ENCODE measurements at places on chromosomes 12 and 14.

DNA sequence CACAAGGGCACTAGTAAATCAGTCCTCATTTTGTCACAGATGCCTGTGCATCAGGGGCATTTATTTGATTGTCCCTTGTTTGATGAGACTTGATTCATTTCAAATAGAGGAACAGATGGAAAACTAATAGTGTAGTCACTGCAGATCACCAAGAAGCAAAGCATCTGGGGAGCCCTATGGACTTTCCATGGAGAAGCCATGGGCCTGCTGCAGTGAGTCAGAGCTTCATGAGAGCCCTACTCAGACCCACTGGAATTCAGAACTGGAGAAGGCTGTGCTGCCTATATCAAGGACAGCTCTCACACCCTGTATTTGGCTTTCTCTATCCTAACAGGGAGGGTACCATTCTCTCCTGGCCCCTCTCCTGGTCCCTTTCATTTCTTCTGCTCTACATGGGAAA, 126.2 kb downstream of the GRIP1 start:
- DNase-seq: no peak

- no peak for DNase-seq
Observed at GRCh38 chr12:96749999-96750398, 157.1 kb upstream of the NEDD1 start.

- no peak for DNase-seq
Observed at GRCh38 chr14:56419750-56420149, 159.8 kb upstream of the TMEM260 start.

- no peak for DNase-seq
Observed at GRCh38 chr14:102087762-102088011, 843 bp upstream of the HSP90AA1 start.

DNA sequence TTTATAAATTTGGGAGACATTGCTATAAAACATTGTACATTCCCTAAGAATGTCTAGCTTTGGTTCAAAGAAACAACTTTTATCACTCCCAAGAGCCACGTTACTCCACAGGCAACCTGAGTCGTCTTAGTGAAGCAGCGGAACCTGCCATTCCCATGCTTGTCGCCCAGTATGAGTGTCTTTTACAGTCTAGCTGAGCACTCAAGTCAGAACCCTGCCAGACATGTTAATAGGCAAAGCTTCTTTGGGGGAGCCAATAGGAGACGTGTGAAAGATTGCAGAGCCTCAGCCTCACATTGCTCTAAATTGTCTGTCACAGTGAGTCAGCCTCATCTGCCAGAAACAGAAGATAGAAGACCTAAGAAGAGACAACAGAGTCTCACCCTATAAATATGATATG, 541.6 kb upstream of the FLRT2 start:
- no peak for DNase-seq

- no peak for DNase-seq
Observed at GRCh38 chr14:106419376-106419965, 893.1 kb downstream of the TMEM121 start.

- no peak for DNase-seq
Observed at GRCh38 chr12:29738365-29738764, 45.4 kb downstream of the TMTC1 start.

GRCh38 chr14:76720382-76720813, 40.9 kb upstream of the VASH1 start:
- no peak for DNase-seq

DNA sequence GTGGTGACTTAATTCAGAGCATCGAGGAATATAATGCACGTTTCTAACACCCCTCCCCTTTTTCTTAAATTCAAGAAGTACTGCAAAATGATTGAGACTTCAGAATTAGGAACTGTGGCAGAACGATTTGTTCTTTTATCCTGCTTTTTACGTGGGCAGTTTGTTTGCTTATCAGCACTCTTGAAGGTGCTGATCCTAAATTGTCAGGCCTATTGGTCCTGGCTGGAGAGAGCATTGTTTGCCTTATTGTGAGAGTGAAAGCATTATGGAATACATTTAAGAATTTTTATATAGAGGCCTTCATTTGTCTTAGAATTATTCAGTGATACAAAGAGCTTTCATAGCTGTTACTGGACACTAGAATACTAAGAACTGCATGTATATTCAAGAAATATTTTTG, 59.1 kb downstream of the TMTC2 start:
- no peak for DNase-seq

GRCh38 chr14:104318558-104319490, 180.4 kb downstream of the KIF26A start:
- DNase-seq: no peak

DNA sequence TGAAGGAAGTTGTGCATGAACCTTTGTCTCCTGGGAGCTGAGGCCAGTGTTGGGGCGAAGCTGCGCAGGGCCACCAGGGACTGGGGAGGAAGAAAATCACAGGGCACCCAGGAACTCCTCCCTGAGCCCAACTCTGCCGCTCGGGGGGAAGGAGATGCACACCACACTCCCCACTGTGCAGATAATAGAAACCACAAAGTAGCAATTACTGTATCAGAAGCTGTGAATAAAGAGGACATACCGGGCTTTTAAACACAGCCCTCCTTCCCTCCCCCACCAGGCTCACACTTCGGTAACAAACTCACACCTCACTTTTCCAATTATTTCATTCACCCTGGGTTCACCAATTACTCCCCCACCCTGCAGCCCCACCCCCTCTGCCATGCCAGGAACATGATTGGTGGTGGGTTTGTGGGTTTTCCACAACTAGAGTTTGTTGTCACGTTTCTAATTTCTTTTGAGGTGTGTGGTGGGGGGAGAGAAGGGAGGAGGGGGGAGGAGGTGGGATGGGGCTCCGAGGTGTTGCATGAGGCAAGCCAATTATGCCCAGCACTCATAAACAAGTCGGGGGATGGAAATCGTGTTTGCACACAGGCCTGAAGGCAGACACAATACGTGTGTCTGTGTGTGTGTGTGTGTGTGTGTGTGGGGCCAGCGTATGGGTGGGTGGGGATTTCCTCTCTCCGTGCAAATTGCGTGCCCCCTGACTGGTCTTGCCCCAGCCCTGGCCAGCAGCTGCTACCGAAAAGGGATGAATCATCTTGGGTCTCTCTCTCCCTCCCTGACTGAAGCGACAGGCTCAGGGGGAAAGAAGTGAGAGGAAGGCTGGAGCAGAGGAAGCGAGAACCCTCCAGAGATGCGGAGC, 103.3 kb downstream of the RBM19 start:
- DNase-seq: no peak

- DNase-seq: no peak
Observed at GRCh38 chr14:100105357-100106169, 40.3 kb downstream of the EVL start.

- DNase-seq: no peak
Observed at GRCh38 chr12:121189619-121190155, 20.2 kb upstream of the P2RX4 start.

DNA sequence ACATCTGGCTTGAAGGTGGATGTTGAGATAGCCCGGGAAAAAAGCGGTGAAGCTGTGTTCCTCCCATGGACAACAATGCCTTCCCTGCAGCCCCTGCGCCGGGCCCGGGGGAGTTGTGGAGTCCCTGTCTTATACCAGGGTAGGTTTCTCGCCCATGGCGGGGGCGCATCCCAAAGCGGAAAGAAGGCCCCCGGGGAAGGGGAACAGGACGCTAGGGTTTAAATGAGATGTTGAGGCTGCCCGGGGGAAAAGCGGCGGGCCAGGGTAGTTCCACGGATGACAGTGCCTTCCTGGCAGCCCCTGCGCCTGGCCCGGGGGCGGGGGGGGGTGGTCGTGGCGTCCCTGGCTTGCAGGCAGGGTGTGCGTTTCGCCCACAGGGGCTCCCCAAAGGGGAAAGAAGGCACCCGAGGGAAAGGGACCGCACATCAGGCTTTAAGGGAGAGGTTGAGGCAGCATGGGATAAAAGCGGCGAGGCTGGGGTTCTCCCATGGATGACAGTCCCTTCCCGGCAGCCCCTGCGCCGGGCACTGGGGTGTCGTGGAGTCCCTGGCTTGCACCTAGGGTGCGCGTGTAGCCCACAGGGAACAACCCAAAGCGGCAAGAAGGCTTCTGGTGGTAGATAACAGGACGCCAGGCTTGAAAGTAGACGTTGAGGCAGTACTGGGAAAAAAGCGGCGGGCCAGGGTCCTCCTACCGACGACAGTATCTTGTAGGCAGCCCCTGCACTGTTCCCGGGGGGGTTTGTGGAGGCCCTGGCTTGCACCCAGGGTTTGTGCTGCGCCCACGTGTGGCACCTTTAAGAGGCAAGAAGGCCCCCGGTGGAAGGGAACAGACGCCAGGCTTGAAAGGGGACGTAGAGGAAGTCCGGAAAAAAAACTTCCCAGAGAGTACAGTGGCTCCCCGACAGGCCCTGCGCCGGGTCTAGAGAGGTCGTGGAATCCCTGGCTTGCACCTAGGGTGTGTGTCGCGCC, 160.8 kb upstream of the ALG10B start:
- no peak for DNase-seq

DNA sequence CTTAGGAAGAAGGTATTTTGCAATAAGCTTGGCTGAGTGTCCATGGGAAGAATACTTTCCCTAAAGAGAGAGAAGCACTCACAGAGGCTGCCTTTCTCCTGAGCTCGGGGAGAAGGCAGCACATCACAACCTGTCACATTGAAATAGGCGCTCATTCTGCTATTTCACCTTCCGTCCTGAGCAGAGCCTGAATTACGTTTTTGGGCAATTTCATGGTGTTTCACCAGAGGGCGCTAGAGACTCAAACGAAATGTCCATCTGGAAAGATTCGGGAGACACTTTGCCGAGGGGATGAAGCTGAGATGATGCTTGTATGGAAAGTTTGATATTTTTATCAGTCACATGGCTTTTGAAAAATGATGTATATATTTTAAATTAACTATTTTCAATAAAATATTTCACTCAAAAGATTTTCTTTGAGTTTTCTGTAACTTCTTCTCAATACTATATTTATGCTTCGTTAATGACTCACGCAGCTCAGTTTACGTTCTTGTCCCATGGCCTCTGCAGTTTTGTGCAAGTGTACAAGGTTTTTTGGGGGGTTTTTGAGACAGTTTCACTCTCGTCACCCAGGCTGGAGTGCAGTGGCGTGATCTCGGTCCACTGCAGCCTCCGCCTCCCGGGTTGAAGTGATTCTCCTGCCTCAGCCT, 17.4 kb upstream of the B4GALNT3 start:
- DNase-seq: peak; percentile 23

GRCh38 chr12:100557357-100557756, 16.1 kb upstream of the GAS2L3 start:
- DNase-seq: no peak

DNA sequence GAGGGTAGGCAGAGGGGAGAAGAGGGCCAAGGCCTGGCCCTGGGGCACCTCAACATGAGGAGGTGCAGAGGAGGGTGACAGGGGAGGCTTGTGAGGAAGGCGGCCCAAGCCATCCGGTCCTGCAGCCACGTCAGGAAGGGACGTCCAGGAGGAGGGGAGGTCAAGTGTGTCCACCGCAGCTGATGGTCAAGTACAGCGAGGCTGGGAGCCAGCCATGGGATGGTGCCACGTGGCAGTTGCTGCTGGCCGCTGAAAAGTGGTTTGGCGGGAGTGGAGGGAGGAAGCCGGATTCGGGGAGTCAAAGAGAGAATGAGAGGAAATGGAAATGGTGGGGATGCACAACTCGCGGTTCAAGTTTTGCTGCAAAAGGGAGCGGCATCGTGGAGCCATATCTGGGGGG, 41.2 kb downstream of the PRIMA1 start:
- DNase-seq: no peak

DNA sequence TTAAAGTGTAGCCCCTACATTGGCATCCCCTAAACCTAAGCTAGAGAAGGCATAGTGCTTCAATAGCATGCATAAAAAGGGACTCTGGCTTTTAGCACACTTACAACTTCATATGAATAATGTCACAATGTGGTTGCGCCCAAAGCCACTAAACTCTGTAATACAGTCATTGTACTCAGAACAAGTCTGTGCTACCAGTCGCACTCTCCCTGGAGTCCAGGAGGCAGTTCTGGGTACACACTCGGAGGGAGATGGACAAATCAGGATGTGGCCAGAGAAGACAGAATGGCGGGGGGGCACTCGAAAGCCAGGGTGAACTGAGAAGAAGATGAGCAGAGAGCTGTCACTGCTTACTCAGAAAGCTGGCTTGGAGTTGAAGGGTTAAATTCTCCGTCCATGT, 10.6 kb downstream of the SAMD4A start:
- no peak for DNase-seq

GRCh38 chr12:116637589-116638150, 78.5 kb downstream of the MAP1LC3B2 start:
- no peak for DNase-seq

DNA sequence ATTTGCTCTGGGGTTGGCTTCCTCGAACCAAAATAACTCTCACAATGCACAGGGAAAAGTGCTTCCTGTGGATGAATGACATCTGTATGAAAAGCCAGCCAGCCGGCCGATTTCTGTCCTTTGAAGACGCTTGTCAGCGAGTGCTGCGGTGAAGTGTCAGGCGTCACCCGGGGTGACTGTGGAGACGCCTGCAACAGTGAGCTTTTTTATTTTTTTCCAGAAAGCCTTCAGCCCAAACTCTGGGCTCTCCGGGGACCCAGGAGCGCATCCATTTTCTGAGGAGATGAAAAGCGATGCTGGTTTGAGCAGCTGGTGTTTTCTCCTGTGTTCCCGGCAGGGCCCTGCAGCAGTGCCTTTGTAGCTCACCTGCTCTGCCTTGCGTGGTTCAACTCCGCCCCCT, 147.9 kb upstream of the MYL2 start:
- no peak for DNase-seq

- no peak for DNase-seq
Observed at GRCh38 chr12:104486943-104487819, 30.4 kb downstream of the CHST11 start.

GRCh38 chr14:105500726-105501101, 9.7 kb downstream of the TEDC1 start:
- DNase-seq: no peak

- DNase-seq: no peak
Observed at GRCh38 chr12:96233168-96233567, 39.0 kb downstream of the ELK3 start.

- DNase-seq: peak; percentile 57
Observed at GRCh38 chr12:104454997-104455396, 1.8 kb upstream of the CHST11 start.

- no peak for DNase-seq
Observed at GRCh38 chr12:132723764-132724140, 13.1 kb downstream of the PGAM5 start.

DNA sequence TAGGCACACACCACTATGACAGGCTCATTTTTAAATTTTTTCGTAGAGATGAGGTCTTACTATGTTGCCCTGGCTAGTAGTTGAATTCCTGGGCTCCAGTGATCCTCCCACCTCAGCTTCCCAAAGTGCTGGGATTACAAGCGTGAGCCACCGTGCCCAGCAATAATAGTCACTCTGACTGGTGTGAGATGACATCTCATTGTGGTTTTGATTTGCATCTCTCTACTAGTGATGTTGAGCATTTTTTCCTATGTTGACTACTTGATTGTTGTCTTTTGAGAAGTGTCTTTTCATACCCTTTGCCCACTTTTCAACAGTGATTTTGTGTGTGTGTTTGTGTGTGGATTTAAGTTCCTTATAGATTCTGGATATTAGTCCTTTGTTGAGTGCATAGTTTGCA, 26.3 kb downstream of the ATP2A2 start:
- DNase-seq: no peak

- DNase-seq: no peak
Observed at GRCh38 chr12:64944966-64945365, 120.5 kb downstream of the TBC1D30 start.
